Left renal cortex interstitium (tissue), 4 donors: ENCODE measurements at places on chromosomes 7 and 10. TPM values are rescaled to one million over a fixed set of nuclear protein-coding genes. Genes with fewer than 3 reads are reported as not detected.

CDCA7L gene
- 49.5 TPM for polyA plus RNA-seq

ZNF365 gene
- 0.41 TPM for polyA plus RNA-seq

- DNase-seq: no peak
Observed at GRCh38 chr7:106285855-106286492, 1.2 kb upstream of the NAMPT start.

- no peak for DNase-seq
Observed at GRCh38 chr7:136174477-136175125, 197.4 kb upstream of the MTPN start.
